ENCODE measurements at places on chromosomes 1 and 21. TPM values are rescaled to one million over a fixed set of nuclear protein-coding genes. Genes with fewer than 3 reads are reported as not detected.

Gene ILF2
- total RNA-seq = 43.6 TPM

Gene VWA5B1
- total RNA-seq = not detected

Gene LCE1F
- total RNA-seq = not detected

Gene SOX13
- total RNA-seq = 20.5 TPM

Gene BACE2
- 60.6 TPM for total RNA-seq

Gene OR2T29
- total RNA-seq = not detected

Gene DYNLT5
- 1.4 TPM for total RNA-seq

Gene SYNC
- 117 TPM for total RNA-seq

Gene MEAF6
- 74.8 TPM for total RNA-seq

Gene KCNA3
- 2.1 TPM for total RNA-seq

Gene NMNAT2
- 2.8 TPM for total RNA-seq

DNA sequence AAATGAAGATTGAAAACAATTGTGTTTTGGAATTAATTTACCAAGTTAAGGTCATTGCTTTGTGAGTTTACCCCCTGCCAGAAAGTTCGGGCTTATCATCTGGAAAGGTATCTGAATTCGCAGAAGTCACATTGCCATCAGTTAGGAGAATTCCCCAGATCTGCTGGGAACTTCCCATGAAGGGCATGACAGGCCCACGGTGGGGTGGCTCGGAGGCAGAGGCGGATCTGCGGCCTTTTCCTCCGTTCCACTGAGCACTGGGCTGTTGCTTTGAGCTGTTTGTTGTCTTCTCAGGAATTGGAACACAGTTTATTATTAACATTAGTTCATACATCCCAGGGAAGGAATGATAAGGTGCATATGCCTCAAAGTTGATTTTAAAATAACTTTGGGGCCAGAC is 320.0 kb downstream of the CAMTA1 start:
- no peak for DNase-seq

GRCh38 chr1:41668054-41668660 is 183.7 kb upstream of the EDN2 start:
- DNase-seq = no peak

DNA sequence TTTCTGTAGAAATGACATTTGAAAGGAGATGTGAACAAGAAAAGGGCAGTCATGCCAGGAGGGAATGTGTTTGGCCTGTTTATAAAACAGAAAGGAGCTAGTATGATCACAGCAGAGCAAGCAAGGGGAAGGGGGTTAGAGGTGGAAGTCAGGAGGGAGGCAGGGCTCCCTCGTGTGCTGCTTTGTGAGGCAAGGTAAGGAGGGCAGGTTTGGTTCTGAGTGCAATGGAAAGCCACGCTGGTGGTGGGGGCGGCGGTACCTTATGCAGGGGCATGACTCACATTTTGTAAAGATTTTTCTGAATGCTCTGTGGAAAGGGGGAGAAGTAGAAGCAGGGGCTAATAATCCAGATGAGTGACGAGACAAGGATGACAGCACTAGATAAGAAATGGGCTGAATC is 197.5 kb upstream of the C8B start:
- DNase-seq = no peak

GRCh38 chr1:183200451-183200850 is 14.4 kb downstream of the LAMC2 start:
- no peak for DNase-seq

- no peak for DNase-seq
Observed at GRCh38 chr1:186473047-186473446, 12.1 kb upstream of the PDC start.

DNA sequence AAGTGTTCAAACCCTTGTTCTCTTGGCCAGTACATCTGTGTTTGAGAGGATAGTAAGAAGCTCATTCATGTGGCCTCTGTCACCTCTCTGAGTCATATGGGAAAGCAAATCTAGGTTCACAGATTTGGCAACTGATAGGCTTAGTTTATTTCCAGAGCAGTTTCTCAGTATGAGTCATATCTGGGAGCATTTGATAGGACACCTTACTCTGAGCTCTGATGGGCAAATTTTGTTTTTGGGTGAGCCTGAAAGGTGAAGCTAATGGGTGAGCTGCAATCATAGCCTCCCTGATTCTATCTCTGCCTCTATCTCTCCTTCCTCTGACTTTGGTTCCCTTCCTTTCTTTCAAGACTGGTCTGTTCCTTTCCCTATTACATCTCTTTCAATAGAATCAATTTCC is 134.4 kb downstream of the S1PR1 start:
- DNase-seq = no peak

- DNase-seq = no peak
Observed at GRCh38 chr1:205190845-205191577, 20.5 kb downstream of the DSTYK start.

DNA sequence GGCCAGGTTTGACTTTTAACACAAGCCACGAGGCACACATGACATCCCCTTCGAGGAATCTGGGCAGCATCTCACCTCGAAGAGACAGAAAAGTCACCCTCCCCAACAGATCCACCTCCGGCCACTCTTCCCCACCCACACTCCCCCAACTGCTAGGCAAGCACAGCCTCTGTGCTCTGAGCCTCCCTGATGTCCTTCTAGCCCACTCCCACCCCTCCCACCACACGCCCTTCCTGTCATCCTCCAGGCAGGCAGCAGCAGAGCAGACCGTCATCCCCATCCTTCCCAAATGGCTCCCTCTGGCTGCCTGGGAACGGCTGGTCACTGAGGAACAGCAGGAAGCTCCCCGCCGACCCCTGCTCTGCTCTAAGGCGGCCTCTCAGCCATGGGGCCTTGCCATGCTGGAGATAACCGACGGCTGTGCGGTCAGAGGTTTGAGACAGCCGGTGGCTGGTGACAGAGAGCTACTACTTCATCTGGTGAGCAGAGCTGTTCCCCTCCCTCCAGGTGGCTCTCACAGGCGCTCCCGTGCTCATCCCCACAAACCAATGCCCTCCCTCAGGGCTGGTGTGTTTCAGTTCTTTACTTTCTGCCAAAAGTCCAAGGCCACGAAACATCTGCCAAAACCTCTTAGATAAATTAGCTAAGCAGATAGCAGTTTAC is 25.6 kb downstream of the NPHP4 start:
- no peak for DNase-seq

DNA sequence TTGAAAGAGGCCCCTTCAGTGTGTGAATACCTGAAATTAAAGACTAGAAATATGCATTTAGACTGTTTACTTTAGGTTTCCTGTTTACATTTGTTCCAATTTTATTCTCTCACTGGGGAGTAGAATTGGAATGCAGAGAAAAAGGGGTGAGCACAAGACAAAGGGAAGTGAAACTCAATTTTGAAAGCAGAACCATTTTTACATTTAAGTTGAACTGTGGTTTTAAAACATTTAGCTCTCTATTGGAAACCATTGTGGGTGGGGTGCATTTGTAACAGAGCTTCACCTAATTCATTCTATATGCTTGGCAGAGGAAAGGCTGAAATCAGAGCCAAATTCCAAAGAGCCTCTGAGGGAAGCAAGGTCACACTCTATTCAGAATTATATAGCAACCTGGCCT is 235.3 kb upstream of the C1orf105 start:
- DNase-seq = no peak

GRCh38 chr1:7382971-7383370 is 388.1 kb upstream of the VAMP3 start:
- DNase-seq = peak; percentile 89

DNA sequence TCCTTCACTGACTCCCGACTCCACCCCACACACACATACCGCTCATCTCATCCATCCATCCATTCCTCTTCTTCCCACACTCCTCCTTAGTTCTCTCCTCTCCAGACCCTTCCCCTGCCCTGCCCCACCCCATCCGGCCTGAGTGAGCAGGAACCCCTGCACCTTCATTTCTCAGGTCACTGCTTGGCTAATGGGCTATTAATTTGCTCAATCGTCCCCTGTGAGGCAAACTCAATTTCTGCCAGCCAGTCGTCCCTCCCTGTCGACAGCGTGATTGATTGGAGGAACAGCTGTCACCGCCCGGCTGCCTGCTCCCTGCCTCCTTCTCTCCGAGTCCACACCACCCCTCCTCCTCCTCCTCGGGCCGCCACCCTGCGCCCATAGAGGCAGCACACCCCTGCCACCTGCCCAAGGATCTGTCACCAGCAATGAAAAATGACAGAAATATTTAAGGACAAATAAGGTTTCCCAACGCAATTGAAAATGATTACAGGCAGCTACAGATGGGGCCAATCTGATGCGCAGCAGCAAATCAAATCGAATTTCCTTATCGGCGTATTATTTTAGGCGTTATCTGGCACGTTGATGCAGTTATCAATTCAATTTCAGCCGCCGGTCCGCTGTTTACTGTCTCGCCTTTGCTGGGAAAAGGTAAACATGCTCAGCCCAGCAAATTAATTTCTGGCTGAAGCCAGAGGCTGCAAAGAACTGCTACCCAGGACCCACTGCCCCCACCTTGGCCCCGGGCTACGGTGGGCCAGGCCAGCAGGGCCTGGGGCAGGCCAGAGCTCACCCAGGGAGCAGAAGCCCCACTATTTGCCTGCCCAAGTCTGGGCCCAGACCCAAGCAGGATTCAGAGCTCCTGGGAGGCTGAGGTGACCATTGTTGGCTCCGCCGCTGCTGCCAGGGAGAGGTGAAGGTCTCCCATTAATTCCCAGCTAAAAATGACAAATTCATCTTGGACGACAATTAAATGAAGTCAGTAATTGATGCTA is 71.3 kb downstream of the TMEM53 start:
- DNase-seq = no peak

DNA sequence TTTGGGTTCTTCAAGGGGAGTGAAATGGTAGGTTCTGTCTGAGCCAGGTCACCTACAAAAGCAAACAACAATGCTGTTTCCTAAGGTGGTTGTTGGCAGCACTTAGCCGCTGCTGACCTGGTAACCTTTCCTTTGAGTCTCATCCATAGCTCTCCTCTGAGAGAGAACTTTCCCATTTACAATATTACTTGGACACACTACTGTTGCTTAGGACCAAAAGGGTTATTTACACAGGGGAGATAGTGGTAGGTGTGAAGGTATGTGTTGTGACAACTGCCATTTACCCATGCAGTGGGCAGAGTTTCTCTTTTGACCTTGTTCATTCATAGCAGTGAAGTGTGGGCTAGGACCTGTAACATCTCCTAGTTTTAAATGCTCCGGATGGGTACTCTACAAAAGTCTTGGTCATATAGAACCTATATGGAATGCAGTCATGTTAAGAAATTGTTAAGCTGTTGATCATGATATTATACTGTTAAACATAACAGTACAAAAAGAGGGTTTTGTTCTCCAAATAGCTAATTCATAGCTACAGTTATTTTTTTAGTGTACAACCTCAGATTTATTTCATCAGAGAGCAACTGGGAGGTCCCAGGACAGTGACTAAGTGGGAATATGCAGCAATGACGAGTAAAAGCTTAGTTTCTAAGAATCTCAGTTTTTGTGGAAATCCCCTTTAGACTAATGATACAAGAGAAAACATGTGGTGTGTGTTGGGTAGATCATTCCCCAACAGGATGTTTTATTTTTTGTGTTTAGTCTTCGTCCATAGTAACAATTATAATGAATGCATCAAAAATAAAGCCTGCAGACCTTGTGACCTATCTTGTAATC is 219.7 kb downstream of the NFIA start:
- DNase-seq = no peak

DNA sequence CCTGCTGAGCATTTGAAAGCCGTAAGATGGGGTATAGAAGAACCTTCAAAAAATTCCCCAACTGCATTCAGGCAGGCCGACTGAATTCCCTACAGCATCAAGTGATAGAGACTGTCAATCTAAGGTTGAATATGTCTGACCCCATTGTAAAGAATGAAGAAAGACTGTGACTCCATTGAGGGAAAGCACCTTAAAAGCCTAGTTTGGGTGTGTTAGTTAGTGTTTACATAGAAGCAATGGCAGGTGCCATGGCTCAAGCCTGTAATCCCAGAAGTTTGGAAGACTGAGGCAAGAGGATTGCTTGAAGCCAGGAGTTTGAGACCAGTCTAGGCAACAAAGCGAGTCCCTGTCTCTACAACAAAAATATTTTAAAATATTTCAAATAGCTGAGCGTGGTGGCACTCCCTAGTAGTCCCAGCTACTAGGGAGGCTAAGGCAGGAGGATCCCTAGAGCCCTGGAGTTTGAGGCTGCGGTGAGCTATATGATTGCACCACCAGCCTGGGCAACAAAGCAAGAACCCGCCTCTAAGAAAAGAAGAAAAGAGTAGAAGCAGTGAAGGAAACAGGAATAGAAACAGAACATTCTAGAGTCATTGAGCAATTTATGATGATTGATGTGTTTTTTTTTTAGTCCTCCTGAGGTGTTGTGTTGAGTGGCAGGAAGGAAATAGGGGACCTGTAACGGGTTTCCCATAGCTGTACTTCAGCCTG is 15.4 kb downstream of the POLR3GL start:
- DNase-seq = no peak

- no peak for DNase-seq
Observed at GRCh38 chr1:201095581-201095980, 16.6 kb downstream of the CACNA1S start.

- no peak for DNase-seq
Observed at GRCh38 chr1:147211577-147211976, 13.6 kb downstream of the FMO5 start.

GRCh38 chr1:12143631-12144155 is 23.1 kb upstream of the TNFRSF1B start:
- DNase-seq = peak; percentile 94

DNA sequence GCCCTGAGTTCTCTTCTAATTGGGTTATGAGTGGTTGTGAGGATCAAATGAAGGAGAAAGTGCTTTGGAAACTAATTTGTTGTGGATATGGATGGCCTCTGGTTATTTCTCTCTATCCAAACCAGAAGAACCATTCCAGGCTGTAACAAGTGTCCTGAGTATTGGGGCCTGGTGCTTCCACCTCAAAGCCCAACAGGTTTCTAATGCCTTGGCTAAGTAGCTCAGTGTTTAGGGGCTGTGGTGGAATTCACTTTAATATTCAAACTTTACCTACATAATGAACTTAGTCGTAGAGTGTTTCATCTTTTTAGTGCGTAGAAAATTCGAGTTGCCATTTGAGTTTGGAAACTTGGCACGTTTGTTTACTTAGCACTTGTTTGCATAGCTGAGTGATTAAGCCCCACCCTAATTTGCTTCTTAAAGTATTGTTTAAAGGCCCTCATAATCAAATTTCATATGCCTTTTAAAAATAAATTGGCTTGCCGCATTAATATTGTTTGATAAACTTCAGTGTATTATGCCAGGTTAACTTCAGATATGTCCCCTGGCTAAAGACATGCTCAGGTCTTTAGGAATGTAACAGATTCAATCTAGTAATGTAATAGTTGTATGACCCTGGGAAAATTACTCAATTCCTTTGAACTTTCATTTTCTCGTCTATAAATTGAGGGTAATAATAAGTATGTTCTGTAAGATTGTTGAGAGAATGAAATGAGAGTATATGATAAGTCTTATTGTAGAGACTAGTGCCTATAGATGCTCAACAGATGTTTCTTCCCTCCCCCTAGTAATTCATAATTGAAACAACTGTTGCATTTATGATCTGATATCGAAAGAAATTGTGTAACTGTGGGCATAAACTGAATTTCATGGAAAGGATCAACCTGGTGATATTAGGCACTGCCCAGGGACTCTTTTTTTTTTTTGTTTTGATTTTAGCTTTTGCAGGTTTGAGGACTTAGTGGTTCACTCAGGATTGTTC is 1.6 kb downstream of the AGO4 start:
- no peak for DNase-seq

GRCh38 chr21:33169359-33169758 is 60.4 kb upstream of the IFNAR2 start:
- DNase-seq = no peak

GRCh38 chr1:162214202-162214601 is 144.7 kb downstream of the NOS1AP start:
- DNase-seq = no peak

- DNase-seq = no peak
Observed at GRCh38 chr1:14519976-14520375, 78.5 kb upstream of the KAZN start.

- DNase-seq = no peak
Observed at GRCh38 chr1:63593886-63594605, 835 bp downstream of the PGM1 start.
